Left lobe of liver (tissue), 2 donors: ENCODE measurements at places on chromosomes 11 and 22. TPM values are rescaled to one million over a fixed set of nuclear protein-coding genes. Genes with fewer than 3 reads are reported as not detected.

The C22orf42 gene
- not detected for total RNA-seq

The BCL2L13 gene
- total RNA-seq: 34.3 TPM

The DDIAS gene
- total RNA-seq: 0.75 TPM

DNA sequence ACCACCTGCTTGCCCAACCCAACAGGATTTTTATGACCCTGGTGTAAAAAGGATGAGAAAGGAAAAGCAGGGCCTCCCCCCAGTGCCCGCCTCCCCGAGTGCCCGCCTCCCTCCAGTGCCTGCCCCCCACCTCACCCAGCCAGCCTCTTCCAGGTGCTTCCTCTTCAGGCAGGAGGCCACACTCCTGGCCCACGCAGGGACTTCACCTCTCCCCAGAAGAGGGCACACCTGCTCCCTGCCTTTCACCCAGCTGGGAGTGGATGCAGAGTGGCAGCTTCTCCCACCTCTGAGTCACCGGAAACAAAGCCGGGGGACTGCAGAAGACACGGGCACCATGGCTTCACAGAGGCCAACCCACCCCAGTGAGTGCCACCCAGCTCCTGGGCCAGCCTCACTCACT, 16.1 kb downstream of the CPT1A start:
- DNase-seq: no peak

The OR2AG1 gene
- not detected for total RNA-seq
